Stimulated activated CD4-positive, alpha-beta T cell treated with anti-CD3 and anti-CD28 coated beads, Interleukin-1b, Interleukin-23, amount 100 ng/mL, for 1 hour (primary cell): ENCODE measurements at places on chromosomes 5 and 9.

GRCh38 chr9:26748449-26749058 lies 144.0 kb downstream of the CAAP1 start:
- DNase-seq = no peak

DNA sequence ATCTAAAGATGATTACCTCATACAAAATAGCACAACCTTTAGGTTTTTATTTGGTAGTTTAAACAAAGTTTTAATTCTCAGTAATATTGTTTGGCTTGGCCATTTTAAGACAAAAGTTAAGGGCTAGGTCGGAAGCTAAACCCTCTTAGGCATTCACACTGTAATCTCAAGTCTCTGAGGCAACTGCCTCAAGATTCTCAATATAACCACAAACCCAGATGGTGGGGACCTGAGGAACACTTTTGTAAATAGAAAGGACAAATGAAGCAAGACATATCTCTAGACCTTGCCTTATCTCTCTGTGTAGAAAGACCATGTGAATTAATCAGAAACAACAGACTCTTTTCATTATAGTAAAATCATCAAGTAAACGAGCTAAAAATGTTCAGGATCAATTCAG lies 500.2 kb upstream of the CDH6 start:
- DNase-seq = no peak

- DNase-seq = no peak
Observed at GRCh38 chr9:124331580-124331979, 73.8 kb downstream of the NEK6 start.

GRCh38 chr5:36128795-36129194 lies 22.9 kb downstream of the LMBRD2 start:
- DNase-seq = no peak

DNA sequence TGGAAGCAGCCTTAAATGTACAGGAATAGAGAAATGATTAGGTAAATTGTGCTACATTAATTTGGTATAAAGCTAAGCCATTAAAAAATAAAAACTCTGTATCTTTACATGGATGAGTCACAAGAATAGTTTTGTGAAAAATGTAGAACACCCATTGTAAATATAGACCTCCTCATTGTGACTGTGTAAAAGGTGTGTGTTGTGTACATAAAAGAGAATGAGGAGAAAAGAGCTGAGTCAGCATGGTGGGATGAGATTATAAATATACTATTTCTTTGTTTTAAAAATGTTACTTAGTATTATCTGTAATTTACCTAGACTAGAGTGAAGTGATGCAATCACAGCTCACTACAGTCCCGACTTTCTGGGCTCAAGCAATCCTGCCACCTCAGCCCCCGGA lies 250.5 kb downstream of the KIAA0825 start:
- DNase-seq = no peak

DNA sequence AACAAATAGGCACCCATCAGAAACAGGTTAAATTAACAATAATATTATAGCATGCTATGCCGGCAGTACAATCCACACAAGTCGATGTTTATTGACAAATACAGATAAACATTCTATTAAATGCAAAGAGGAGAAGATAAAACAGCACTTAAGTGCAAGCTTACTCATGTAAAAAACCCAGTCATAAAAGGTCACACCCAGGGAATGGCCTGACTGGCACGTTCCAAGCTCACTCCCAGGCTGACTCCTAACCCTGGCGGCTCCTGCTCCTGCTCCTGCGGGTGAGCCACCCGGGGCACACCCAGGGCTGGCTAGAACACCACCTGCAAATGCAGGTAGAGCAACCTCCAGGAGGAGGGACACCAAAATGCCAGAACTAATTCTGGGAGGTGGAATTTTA lies 66.9 kb downstream of the SEMA4D start:
- no peak for DNase-seq

DNA sequence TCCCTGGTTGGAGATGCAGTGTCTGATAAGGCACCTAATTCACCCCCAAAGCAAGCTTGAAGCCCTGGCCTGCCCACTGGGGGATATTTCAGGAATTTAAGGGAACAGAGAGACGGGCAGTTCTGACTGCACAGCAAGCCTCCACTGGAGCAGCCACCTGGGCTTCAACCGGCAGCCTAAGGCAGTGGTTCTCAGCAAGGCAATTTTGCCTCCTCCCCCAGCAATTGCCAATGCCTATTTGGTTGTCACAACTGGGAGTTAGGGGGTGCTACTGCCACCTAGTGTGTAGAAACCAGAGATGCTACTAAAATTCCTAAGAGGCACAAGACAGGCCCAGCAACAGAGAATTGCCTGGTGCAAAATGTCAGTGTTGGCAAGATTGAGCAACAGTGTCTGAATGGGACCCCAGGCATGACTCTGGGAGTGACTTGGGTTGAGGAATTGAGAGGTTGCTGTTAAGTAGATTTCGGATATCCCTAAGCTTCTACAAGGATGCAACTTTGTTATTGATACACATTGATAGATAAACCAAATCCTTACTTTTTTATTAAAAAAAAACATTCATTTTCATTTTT lies 58.7 kb upstream of the CTSL start:
- no peak for DNase-seq

GRCh38 chr5:168947212-168947868 lies 353.6 kb downstream of the SLIT3 start:
- no peak for DNase-seq

GRCh38 chr5:152532714-152533113 lies 127.6 kb upstream of the NMUR2 start:
- no peak for DNase-seq

- DNase-seq = no peak
Observed at GRCh38 chr9:79924836-79925235, 353.1 kb downstream of the TLE4 start.

- DNase-seq = no peak
Observed at GRCh38 chr9:37776328-37776727, 8.5 kb downstream of the EXOSC3 start.

DNA sequence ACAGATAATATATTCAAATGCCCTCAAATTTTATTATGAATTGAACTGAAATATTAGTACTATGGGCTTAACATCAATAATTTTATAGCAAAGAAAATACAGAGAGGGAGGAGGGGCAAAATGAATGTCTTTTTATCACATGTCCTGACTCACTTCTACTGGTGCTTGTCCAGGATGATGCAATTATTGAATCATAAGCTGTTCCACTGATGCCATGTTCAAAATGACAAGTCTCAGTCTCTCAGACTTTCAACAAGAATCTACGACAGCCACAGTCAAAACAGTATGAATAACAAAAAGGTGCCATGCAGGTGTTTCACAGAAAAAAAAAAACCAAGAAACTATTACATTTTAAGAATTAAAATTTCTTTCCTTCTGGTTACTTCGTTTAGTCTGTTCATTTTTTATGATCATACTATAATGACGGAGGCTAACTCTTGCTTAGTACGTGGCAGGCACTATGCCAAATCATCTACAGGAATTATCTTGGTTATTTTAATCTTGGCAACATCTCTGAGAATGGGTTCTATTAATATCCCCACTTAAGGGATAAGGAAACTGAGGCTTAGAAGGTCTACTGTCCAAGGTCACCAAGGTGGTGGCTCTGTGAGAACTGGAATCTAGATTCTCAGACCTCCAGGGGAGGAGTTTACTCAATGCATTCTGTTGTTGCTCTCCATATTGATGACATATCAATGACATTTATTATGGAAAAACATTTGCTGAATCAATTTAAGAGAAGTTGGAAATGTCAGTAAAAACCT lies 61.5 kb downstream of the NR3C1 start:
- DNase-seq = no peak

DNA sequence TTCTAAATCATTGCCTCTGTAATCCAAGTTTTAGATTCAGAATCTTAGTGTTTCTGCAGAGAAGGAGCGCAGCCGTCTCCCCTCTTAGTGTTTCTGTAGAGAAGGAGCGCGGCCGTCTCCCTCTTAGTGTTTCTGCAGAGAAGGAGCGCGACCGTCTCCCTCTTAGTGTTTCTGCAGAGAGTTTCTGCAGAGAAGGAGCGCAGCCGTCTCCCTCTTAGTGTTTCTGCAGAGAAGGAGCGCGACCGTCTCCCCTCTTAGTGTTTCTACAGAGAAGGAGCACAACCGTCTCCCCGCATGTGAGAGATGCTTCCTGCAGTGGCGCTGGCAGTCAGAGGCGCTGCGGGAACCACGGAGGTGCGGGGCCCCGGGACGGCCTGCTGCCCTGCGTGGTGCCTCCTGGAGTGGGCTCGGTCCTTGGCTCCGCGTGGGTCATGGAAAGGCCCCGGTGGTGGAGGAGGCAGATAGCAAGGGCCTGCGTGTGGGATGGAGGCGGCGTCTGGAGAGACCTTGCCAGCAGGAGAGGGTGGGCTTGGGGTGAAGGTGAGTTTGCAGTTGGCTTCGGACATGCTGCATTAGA lies 10.9 kb downstream of the CEP72 start:
- DNase-seq = no peak

GRCh38 chr5:78016863-78017529 lies 240.9 kb upstream of the TBCA start:
- DNase-seq = no peak

DNA sequence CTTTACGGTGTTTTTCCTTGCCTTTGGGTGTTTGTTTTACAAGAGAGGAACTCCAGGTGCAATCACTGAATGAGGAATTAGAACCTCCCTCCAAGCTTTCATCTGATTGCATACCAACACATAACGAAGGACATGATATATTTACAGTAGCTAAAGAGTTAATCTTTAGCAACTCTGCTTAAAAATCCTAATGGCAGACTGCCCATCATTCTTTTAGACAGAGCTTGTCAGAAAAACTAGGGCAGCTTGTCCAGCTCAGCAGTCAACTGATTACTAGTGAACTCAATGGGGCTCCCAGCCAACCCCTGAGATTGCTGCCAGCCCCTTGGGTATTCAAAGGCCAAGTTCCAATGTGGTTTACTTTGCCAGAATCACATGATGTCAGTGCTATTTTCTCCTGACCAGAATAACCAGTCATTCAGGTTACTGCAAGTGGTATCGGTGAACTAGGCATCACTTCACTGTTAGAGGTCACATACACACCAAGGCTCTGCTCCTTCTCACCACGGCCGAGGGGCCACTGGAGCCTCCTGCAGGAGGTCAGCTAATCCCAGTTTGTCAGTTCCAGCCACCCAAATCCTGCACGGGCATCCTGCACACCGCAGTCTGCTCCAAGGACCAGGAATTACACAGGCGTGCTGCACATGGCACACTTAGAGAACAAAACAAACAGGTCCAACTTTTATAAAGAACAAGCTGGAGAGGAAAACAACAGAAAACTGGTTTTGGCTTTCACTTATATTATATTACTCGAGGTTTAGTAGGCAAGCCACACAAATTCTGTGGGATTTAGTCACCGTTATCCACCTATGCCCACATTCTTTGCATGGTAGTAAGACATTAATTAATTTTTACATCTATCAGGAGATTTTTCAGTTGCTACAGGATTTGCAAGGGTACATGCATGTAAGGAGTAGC lies 62.5 kb downstream of the NFIB start:
- DNase-seq = no peak

DNA sequence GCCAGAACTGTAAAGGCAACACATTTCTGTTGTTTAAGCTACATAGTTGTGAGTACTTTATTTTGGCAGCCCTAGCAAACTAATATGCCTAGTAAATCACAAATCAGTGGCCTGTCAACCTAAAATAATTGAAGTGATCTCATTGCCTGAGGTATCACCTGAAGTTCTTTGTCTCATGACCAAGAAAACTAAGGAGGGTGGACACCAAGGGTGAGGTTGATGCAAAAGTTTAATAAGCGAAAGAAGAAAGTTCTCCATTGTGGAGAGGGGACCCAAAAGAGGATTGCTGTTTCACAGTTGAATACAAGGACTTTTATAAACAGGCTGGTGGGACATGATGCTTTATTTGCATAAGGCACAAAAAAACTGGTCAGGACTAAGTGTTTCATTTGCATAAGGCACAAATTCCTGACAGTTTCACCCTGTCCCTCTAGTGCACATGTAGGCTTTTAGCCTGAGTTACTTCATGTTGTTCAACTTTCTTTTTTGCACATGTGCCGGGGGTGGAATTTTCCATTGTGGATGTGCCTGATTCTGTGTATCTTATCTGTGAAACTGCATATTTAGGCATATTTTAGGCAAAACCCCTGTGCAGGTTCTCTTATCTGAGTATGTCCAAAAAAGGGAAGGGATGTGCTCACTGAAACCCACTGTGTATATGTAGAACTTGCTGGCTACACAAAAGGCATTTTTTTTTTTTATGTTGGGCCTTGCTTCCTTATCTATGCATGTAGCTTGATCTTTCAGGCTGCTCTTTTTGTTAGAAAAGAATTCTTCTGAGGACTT lies 108.6 kb upstream of the RAI14 start:
- no peak for DNase-seq

DNA sequence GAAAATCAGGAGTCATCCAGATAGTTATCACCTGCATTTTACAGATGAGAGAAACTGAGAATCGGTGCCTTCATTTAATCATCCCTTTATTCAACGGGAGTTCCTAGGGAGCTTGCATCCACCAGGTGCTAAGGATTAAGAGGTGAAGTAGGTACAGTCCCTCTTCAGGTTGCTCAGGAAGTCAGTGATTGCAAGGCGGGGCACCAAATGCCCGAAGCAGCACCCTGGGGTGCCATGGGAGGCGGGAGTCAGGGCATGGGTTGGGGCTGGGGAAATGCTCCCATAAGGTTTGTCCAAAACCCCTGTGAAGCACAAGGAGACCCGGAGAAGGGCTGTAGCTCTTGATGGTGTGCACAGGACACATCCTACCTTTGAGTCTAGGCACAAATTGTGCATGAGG lies 98.8 kb upstream of the KLF4 start:
- DNase-seq = no peak

DNA sequence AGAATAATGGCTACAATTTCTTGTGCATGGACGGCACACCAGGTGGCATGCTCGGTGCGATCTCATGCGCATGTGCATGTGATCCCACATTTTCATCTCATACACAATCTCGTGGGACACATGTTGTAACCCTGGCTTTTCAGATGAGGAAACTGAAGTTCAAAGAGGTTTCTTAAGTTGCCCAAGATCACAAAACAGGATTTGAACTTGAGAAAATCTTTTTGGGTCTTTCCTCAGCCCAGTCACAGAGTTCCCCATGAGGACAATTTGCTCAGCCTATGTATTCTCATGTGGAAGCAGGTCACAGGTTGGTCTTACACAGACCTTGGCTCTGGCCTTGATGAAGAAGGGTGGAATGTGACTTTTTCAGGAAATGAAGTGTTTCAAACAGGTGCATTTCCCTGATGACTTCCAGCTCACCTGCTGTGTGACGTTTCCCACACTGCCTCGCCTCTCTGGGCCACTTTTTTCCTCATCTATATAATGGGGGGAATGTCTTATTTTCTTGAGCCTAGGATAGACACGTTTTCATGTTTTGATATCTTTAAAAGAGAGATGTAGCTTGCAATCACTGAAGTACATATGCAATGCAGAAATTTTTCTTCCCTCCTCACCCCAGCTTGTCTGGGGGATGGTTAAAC lies 7.1 kb upstream of the ORM1 start:
- no peak for DNase-seq

- no peak for DNase-seq
Observed at GRCh38 chr9:36679710-36680109, 107.0 kb downstream of the MELK start.

GRCh38 chr5:56482363-56482762 lies 249.2 kb upstream of the ANKRD55 start:
- DNase-seq = no peak
